Activated CD4-positive, alpha-beta T cell treated with anti-CD3 and anti-CD28 coated beads, Interleukin-2, amount 50 U/mL, for 24 hours (primary cell): ENCODE measurements at places on chromosomes 4 and X.

DNA sequence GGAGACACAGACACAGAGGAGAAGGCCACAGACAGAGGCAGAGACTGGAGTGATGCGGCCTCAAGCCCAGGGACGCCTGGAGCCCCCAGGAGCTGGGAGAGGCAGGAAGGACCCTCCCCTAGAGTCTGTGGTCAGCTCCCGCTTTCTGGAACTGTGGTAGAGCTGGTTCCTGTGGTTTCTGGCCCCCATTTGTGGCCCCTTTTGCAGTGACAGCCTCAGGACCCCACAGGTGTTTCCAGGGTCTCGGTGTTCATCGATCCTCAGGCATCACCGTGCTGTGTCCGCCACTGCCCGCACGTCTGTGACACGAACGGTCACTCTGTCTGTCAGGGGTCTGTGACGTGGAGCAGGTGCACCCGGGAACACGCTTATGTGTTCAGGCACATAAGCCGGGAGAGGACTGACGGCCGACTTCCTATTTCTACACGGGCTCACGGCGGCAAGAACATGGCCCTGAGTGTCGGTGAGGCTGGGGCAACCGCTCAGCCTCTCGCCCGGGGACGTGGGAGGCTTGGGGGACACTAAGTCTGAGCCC is 7.9 kb downstream of the GTPBP6 start:
- no peak for DNase-seq

GRCh38 chr4:17497890-17498523 is 13.9 kb downstream of the QDPR start:
- no peak for DNase-seq

DNA sequence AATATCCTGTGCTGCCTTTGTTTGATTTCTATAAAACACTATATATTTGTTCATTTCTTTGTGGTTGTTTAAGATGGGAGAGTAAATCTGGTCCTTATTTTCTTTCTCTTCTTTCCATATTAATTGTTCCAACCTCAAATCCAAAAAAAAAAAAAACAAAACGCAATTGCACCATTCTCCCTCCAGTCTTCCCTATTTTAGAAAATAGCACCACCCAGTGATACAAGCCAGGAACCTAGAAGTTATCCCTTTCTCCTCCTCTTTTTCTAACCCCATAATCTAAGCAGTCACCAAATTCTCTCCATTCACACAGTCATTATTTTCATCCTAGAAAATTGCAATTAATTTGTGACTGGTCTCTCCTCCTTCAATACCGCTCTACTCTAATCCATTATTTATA is 107.8 kb downstream of the GABRA3 start:
- DNase-seq = no peak

- no peak for DNase-seq
Observed at GRCh38 chrX:75546724-75547511, 24.1 kb upstream of the ZDHHC15 start.

DNA sequence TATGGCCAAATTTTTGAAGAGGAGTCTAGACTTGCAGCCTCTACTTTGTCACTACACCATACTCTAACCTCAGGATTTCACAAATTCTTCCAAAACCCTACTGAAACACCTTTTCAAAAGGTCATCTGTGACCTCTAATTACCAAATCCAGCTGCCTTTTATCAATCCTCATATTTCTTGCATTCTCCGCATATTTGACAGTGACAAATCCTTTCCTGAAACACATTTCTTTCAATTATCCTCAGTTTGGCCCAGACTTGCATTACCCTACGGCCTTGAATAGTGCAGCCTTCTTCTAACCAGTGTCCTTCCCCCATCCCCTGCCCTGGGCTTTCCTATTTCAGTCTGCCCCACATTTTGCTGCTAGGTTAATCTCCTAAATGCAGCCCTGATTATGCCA is 25.5 kb downstream of the MID2 start:
- no peak for DNase-seq

DNA sequence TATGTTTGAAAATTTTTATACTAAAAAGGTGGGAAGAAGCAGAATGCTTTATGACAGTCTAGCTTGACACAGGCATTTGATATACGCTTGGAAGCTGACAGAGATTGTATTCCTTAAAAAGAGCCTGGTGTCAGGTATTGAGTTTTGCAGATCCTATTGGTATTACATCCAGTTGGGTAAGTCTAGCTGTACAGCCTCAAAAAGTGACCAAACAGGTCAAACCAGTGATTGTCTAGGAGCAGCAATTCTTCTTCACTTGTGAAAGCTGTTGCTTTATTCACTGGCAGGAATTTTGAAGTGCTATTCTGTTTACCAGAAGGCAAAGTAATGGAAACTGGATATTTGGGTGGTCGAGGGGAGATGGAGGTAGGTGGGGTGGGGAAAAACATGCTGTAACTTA is 77.5 kb downstream of the UCHL1 start:
- DNase-seq = no peak

DNA sequence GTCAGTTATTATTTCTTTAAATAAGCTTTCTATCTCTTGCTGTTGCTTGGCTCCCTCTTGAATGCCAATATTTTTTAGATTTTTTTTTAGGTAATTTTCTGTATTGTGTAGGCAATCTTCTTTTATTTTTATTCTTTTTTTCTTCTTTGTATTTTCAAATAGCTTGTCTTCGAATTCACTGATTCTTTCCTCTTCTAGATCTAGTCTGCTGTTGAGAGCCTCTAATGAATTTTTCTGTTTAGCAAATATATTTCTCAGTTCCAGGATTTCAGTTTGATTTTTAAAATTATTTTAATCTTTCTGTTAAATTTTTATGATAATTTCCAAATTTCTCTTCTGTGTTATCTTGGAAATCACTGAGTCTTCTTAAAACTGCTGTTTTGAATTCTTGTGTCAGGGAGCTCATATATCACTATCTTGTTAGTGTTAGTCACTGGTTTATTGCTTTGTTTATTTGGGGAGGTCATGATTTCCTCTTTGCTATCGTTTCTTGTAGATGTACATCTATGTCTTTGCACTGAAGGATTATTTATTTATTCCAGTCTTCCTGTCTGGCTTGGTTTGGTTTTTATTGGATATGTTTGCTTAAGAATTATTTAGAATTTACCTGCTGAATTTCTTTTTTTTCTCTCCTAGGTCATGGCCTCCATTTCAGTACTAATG is 39.9 kb upstream of the GPRIN3 start:
- no peak for DNase-seq

- no peak for DNase-seq
Observed at GRCh38 chr4:142743121-142743825, 102.8 kb downstream of the INPP4B start.

GRCh38 chrX:71606536-71607216 is 11.6 kb downstream of the CXCR3 start:
- no peak for DNase-seq

- DNase-seq = no peak
Observed at GRCh38 chr4:176425035-176425434, 105.3 kb downstream of the SPCS3 start.

DNA sequence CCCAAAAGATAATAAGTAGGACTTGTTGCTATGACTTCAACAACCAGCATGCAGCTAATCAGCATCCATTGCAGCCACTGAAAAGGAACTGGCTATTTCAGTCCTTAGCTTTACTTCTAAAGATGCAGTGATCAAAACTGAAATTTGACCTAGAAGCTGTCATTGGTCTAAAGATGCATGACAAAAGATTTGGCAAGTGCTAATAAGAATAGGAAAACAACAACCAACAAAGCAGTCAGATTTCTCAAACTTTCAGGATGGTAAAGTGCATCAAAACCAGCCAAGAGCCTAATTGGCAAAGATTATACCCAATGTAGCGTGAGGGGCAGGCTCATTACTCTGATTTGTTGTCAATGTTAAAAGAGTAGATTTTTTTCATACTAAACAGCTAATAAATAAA is 77.1 kb upstream of the WDR17 start:
- no peak for DNase-seq

DNA sequence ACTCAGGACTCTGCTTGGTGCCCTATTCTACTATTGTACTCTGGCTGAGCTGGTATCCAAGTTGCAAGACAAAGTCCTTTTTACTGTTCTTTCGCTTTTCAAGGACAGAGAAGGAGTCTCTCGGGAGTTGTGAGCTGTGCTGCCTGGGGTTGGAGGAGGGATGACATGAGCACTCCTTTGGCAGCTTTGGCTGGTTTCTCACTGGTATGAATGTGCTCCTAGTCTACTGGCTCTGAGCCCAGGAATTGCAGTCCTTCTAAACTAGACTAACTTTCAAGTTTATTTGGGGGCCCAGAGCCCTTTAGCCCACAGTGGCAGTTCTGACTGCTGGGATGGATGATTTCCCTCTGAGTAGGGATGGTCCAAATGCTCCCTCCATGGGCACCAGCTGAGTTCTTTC is 997.1 kb downstream of the RAB28 start:
- DNase-seq = no peak

DNA sequence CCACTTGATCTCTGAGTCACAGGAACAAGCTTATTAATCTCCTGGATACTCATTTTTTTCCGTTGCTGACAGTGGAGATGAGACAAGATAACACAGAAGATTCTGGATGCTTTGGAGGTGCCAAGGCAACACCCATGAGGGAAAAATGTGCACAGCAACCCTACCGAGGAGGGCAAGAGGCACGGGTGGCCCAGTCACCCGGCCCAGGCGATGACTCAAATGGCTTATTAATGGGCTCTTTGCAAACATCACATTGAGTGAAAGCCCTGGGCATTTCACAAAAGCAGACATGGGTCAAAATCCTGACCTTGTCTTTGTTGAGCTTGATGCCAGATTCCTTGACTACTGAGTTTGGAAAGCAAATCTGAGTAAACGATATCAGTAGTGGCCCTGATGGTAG is 315.1 kb downstream of the STK32B start:
- no peak for DNase-seq

DNA sequence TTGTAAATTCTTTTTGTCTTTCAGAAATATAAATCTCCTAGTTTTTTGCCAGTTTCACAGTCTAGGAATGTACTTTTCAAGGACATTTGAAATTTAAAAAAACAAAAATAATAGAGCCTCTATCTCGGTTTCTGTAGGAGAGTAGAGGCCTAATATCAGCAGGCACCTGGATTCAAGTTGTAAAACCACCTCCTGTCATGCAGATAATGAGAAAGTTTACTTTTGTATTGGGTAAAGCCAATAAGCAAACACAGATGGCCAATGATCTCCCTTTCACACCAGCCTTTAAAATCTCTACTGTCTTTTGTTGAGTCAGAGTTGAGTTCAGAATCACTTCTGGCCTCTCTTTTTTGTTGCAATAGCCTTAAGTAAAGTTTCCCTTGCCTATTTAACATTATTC is 1499.9 kb downstream of the PCDH18 start:
- no peak for DNase-seq

DNA sequence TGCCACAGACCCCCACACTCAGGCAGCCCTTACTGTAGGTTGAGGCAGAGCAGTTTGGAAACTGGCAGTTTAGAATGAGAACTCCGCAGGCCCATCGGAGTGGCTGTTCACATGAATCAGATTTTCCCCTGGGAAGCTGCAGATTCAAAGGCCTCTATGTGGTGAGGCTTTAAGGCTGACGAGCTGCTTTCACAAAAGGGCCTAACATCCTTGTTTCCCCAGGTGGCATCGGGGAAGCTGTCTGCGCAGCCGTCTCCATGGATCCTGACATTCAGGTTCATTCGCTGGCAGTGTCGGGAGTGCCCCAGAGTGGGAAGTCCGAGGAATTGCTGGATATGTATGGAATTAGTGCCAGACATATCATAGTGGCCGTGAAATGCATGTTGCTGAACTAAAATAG is 33.7 kb downstream of the TKTL1 start:
- no peak for DNase-seq

DNA sequence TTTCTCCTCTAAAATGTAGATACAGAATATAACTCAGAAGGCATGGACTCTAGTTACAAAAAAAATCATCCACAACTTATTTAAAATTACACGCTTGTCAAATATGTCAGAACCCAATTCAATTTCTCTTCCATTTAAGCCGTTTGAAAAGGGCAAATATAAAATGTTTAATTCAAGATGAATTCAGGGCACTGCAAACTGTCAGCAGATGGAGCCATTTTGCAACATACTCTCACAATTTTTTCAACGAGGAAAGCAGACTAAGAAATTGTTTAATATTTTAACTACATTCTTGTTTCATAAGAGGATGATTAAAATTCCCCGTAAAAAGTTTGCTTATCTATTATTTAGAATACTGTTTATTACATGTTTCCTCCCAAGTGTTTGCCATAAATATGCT is 321.3 kb upstream of the CPXCR1 start:
- DNase-seq = no peak
